Activated CD8-positive, alpha-beta memory T cell treated with anti-CD3 and anti-CD28 coated beads for 48 hours (primary cell): ENCODE measurements at places on chromosomes 12 and 14.

DNA sequence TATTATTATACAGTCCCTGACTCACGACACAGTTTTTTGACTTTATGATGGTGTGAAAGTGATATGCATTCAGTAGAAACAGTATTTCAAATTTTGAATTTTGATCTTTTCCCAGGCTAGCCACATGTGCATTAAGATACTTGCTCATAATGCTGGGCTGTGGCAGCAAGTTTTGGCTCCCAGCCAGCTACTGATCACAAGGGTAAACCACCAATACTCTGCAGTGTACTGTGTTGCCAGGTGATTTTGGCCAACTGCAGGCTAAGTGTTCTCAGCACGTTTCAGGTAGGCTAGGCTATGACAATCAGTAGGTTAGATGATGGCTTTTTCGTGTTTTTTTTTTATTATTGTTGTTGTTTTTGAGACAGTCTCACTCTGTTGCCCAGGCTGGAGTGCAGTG is 69.4 kb upstream of the ACTN1 start:
- no peak for DNase-seq

DNA sequence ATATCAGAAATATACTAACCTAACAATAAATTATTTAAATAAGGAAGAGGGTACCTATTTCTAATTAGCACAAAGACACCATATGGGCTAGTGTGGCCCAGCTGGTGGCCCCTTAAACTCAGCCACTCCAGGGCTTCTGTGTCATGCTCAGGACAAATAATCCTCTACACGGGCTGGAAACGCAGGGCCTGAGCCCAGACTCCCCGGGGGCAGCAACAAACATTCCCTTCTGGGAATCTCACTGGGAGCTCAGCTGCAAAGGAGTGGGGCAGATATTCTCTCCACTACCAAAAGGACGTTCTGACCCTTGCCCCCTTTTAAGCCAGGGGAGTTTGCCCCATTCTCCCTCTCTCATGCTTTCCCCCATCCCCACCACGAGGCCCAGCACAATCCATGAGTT is 43.7 kb upstream of the ELK3 start:
- no peak for DNase-seq

DNA sequence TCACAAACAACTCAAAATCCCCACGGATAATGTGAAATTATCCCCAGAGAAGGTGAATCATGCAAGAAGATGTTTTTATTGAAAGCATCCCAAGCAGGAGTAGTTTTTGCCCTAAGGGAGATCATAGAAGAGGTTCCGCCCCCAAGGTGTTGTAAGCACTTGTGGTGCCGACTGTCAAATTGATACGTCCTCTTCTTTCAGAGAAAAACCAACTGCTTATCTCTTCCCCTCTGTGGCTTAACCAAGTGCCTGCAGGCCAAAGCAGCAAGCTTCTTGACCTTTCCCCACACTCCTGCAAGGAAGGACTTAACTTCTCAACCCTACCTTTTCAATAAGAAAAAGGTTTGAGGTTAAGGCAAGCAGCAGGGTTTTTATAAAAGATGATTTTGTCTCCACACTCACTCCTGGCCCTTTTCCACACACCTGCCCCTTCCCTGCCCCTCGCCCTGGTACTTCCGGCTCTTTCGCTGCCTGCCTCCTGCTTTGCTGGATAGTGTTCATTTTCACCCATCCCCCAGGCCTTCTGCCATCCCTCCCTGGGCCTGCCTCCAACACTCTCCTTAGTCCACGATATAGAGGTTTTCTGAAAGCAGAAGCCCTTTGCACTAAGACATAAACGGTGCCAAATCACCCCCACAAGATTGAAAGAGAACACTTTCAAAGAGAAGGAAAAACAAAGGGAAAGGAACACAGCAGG is 114.5 kb downstream of the EGLN3 start:
- no peak for DNase-seq

DNA sequence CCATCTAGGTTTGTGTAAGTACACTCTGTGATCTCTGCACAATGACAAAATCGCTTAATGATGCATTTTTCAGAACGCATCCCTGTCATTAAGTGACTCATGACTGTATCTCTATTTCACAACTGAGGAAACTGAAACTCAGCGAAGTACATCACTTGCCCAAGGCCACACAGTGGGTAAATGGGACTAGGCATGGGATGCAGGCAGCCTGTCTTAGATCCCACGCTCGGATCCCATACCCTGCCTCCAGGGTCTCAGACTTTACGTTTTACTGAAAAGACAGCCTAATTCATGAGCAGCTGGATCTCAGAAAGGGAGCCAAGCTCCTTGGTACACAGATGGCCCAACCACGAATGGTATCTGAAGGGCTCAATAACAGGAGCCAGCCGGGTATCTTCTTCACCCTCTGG is 2.4 kb upstream of the MLEC start:
- DNase-seq, result no peak

GRCh38 chr14:46147452-46147851 is 504.1 kb downstream of the RPL10L start:
- DNase-seq, result no peak

GRCh38 chr12:93794738-93795137 is 117.6 kb downstream of the CRADD start:
- DNase-seq, result no peak

GRCh38 chr14:23237772-23238594 is at the start of gene RNF212B:
RNF212B (plus strand) TSS chr14:23237936; CDS start chr14:23240346, 2,410 bp downstream.
- peak; percentile 58 for DNase-seq

- no peak for DNase-seq
Observed at GRCh38 chr12:130642856-130643255, 73.2 kb downstream of the RIMBP2 start.

- DNase-seq, result no peak
Observed at GRCh38 chr14:52944254-52944653, 6.6 kb downstream of the FERMT2 start.

DNA sequence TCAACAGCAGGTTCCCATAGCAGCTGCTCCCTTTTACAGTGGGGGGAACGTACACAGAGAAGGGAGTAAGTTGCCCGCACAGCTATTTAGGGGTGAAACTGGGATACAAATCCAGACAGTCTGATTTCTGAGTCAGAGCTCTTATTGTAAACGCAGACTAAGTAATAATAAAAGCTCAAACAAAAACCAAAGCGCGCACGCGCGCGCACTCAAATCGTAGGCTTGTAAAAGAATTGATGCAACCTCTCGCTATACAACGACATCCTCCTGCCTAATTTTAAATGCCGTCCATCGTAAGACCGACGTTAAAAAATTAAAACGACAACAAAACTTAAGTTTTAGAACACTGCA is 747 bp upstream of the DACT1 start:
- DNase-seq, result no peak

DNA sequence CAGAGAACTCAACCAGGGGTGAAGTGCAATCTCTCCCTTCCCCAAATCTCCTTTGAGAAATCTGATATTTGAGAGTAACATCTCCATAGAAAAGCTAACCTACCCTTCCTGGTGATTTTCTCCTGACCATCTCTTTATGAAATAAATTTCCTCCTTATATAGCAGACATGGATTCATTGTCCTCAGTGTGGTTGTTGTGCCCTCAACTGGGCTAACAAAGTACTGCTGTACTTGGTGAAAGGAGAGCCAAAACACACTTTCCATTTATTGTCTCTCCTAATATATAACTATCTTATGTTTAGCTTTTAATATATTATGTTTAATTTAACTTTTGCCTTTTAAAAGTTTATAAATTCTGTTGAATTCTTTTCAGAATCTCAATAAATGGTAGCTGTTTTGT is 65.1 kb upstream of the SLCO1B1 start:
- no peak for DNase-seq

- no peak for DNase-seq
Observed at GRCh38 chr14:52366796-52367315, 52.7 kb downstream of the PTGER2 start.

- no peak for DNase-seq
Observed at GRCh38 chr12:72273499-72273837, 1.3 kb downstream of the TRHDE start.

DNA sequence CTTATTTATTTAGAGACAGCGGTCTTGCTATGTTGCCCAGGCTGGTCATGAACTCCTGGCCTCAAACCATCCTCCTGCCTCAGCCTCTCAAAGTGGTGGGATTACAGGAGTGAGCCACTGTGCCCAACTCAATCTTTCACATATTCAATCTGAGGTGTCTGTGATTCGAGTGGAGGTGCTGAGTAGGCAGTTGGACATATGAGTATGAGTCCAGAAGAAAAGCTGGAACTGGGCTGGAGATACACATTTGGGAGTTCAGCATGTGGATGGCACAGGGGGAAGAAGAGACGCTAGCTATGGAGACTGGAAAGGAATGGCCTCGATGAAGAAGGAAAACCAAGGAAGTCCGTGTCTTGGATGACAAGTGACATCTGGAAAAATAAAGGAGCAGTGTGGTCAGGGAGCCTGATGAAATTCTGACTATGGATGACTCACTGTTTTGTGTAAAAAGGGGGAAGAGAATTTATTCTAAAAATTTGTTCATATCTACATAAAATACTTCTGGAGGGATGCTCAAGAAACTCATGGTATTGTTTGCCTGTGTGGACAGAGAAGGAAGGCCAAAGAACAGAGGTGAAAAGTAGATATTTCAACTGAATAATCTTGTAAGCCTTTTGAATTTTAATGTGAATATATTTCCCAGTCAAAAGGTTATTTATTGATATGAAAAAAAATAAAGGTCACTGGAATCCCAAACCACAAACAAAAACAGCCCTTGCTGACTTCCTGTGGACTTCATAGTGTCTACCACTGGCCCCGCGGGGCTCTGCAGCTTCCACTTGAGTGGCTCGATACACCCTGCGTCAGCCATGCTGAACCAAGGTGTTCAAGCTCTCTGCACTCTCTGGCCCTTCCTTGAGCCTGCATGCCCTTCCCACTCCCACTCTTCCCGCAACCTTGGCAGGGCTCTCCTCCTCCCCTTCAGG is 8.9 kb upstream of the LTA4H start:
- no peak for DNase-seq

- no peak for DNase-seq
Observed at GRCh38 chr14:96380735-96381134, 11.2 kb upstream of the AK7 start.

DNA sequence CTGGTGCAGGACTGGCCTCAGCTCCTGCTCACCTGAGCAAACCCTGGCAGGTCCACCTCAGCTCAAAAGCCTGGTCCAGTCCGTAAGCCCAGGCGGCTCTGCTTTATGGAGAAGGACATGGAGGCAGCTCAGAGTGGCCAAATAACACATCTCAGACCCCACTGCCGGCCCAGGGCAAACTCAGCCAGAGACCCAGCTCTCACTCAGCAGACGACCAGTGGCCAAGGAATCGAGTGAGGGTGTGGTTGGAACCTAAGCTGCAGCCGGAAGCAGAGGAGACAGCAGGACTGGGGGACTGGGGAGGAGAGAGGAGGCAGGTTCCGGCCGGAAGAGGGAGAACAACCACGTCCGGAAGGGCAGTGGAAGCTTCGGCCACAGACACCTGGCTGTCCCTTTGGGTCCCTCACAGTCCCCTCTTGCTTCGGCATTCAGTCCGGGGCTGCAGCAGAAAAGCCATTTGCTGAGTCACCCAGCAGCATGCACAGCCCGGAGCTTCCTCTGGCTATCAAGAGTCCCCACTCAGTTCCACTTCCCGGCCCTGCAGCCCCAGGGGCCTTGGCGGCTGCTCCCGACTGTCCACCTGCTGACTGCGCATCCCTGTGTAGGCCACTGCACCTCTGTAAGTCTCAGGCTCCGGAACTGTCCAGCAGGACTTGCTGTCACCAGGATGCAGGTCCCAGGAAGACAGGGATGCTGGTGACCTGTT is 104.0 kb downstream of the CALM1 start:
- no peak for DNase-seq

GRCh38 chr14:54556535-54556934 is 10.4 kb upstream of the SAMD4A start:
- no peak for DNase-seq

DNA sequence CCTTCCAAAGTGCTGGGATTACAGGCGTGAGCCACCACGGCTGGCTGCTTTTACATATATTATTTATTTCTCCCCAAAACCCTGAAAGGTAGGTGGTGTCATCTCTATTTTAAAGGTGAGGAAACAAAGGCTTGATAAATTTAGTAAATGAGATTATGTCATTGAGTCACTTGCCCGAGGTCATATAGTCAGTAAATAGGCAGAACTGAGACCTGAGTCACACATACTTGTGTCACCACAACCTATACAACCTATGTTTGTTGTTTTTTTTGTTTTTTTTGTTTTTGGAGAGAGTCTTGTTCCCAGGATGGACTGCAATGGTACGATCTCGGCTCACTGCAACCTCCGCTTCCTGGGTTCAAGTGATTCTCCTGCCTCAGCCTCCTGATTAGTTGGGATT is 12.8 kb downstream of the TSFM start:
- no peak for DNase-seq

DNA sequence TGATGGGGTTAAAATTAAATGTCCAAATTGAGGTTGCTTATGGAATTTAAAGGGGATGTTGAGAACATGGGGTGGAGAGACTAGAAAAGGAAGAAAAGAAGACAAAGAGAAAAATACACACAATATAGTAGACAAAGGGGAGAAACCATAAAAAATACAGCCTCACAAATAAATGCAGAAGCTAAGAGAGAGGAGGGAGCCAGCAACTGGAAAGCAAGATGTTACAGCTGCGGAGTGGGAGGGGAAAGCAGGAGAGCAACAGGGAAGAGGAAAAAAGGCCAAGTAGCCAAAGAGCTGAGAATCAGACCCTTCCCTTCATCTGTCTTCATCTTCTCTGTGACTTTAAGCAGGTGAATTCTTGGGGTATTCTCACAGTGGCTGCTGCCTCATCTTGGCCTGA is 39.7 kb upstream of the SMUG1 start:
- DNase-seq, result no peak

DNA sequence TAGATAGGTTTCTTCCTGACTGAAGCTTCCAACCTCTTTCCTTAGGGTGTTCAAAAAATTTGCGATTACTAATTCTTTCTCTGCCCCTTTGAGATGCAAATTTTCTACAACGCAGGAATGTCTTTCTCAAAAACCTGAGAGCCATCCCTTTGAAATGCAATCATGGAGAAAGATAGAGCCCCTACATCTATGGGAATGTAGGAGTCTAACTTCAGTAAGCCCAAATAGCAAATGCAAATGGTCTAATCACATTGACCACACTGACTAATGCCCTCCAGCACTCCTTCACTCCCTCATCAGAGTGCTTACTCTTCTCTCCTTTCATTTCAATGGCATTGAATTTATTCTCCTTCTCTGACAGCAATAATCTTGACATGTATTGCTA is 107.1 kb downstream of the SLC6A15 start:
- no peak for DNase-seq

GRCh38 chr12:91601054-91601453 is 418.4 kb upstream of the DCN start:
- no peak for DNase-seq

- DNase-seq, result no peak
Observed at GRCh38 chr12:48800457-48800856, 11.6 kb upstream of the ADCY6 start.
